Aorta (tissue), 5 donors: ENCODE measurements at places on chromosomes 6 and 20. TPM values are rescaled to one million over a fixed set of nuclear protein-coding genes. Genes with fewer than 3 reads are reported as not detected.

- no peak for DNase-seq
Measured at GRCh38 chr6:131059486-131059885, 3.6 kb downstream of the EPB41L2 start.

RAB23 gene
- polyA plus RNA-seq: 47.1 TPM

SLC17A1 gene
- not detected for polyA plus RNA-seq

PLTP gene
- polyA plus RNA-seq: 80.7 TPM

GRCh38 chr20:45905505-45906079, 6.4 kb downstream of the PLTP start:
- DNase-seq: no peak

DNA sequence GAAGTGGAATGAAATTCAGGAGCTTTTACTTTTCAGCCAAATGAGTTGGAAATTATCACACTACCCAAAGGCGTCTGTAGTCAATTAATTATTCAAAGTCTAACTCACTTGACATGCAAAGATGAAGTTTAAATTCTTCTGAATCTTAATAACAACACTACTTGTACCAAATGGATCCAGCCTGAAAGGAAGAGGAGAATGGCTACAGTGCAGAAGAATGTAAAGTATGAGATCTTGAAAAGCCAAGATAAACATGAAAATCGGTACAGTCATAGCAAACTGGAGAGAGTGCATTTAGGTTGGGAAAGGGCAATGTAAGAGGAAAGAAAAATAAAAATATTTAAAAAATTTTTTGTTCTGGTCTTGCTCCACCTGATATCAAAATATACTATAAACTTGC, 195.5 kb downstream of the SIM1 start:
- DNase-seq: no peak

GRCh38 chr6:168395983-168396382, 45.0 kb upstream of the SMOC2 start:
- peak; percentile 56 for DNase-seq

DNA sequence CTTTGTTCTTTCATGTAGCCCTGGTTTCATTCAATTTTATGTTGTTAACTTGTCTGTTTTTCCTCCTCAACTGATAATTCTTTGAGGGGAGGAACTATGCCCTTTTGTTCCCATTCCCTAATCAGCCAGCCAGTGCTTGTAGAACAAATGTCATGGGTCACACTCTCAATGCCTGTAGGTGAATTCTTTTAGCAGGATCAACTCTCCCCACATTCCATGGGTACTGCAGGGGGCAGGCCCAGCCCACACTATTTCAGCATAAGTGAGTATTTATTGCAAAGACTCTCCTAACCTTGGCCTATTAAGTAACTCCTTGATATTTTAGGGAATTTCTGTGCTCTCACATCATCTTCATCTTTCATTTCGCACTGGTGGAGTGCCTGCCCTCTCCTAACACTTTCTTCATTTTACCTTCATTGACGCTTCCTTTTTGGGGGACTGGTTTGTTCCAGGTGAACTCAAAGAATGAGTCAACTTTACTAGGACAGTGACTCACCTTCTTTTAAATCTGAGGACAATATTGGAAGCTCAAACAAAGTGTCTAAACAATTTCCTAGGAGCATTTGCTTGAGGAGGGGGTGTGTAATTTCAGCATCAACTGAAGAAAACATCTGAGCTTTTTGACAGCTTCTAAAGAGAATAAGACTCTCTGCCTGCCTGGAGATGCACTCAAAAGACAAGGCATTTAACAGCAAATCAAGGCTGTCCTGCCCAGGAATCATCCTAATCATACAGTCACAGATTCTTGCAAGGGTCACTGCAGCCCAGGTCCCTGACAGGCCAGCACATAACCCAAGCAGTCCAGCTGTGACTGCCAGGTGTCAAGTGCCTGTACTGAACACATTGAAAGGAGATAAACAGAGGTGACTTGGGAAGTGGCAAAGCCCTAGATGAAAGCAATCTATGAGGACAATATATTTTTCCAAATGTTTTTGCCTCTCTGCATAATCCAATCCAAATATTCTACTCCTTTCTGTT, 263.9 kb upstream of the PRND start:
- no peak for DNase-seq

- no peak for DNase-seq
Measured at GRCh38 chr20:49569411-49570115, 1.6 kb upstream of the PTGIS start.

DNA sequence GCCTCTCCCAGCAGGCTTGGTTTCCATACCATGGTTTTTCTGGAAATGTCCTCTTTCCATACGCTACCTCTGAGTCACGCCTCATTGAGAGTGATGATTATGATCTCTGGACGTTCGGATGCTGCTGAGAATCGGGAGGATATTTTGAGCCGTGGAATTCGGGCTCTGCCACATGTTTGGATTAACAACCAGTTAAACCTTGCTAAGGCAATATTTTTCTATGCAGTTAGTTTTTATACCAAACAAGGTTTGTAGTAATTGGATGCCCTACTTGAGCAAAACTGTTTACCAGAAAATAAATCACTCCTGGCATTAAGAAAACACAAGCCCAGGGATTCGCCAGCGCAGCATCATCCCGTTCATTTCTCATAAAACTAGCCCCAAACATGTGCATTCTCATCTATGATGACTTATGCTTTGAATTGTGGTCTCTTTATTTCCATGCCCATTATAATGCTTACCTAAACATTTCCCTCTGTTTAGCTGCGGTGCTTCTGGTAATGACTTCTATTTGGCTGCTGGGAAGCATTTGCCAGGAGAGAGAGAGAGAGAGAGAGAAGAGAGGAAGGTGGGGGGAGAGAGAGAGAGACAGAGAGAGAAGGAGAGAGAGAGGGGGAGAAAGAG, 198.9 kb downstream of the CLIC5 start:
- DNase-seq: no peak

DNA sequence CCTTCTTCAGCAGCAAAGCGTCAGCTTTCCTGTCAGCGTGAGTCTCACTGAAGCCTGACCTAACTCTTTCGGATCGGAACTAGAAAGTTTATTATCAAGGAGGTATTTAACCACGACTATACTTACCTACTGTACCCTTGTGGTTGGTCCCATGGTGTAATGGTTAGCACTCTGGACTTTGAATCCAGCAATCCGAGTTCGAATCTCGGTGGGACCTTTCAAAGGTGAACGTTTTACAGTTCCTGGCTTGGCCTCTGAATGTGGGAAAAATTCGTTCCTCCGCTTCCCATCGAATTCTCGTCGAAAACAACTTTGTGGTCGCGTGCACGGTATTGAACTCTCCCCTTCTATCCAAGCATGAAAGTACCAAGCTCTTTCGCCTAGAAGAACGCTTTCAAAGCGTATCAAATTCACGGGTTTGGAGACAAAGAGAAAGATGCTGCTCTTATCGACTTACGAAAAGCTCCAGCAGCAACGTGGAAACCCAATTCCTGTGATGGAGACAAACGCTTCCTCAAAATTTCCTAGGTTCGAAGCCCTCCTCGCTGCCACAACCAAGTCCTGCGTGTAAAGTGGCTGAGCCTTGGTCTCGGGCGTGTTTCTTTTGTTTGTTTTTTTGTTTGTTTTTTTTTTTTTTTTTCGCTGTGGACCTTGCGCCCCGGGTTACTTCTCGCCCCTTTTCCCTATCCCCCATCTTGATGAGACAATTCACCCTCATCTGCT, 63.7 kb downstream of the GPX5 start:
- no peak for DNase-seq

DNA sequence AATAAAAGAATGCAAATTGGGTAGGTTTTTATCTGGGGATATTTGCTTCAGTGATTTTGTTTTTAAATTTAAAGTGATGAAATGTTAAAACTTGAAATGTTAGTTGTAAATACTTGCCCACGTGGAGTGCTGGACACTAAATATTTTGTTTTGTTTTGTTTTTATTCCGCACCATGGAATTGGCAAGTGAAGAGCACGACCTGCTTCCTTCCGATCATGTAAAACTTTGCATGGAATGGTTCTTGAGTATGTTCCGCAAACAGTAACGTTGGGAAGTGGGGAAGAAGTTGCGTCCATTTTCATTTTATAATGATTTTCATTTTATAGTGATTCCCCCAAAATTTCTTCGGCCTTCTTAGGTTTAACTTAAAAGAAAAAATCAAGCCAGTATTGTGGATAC, 765 bp downstream of the IRAK1BP1 start:
- no peak for DNase-seq

IP6K3 gene
- polyA plus RNA-seq: not detected

GRCh38 chr6:5599127-5599526, 337.8 kb downstream of the FARS2 start:
- no peak for DNase-seq

KIF6 gene
- polyA plus RNA-seq: not detected

DNA sequence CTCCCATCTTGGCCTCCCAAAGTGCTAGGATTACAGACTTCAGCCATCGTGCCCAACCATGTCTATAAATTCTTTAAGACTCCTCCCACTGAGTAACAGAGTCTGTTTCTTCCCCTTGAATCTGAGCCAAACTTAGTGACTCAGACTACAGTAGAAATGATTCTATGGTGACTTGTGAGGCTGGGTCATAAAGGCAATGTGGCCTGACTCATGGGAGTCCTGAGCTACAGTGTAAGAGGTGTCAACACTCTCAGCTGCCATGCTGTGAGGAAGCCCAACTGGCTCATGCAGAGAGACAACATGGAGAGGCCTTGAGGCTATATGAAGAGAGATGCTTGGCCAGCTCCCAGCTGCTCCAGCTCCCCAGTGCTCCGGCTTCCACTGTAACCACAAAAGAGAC, 5.2 kb upstream of the NRSN2 start:
- peak; percentile 39 for DNase-seq

C20orf141 gene
- polyA plus RNA-seq: not detected

- no peak for DNase-seq
Measured at GRCh38 chr6:123564361-123564760, 72.4 kb downstream of the TRDN start.

DNA sequence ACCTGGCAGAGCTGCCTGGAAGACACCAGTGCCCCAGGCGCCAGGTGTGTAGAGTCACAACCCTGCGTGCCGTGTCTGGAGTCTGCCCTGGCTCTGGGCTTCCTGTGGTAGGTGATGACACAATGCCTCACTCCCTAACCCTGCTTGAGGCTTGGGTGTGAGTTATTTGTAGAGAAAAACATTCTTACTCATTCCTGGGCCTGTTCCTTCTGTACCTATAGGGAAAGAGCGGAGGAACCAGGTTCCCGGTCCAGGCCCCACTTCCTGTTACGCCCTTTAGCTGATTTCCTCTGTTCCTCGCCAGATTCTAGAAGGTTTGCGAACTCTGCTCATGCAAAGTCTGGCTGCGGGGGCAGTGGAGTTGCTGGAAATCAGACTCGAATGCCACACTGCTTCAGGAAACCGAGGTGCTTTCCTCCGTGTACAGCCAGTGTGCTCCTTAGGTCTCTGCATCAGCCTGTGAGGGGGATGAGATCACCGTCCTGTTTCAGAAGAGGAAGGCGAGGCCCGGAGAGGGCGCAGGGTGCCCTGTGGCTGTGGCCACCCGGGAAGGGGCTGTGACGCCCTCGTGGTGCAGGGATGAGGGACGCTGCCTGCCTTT, 67.1 kb upstream of the DUSP22 start:
- no peak for DNase-seq

MOXD1 gene
- polyA plus RNA-seq: 0.25 TPM

DNA sequence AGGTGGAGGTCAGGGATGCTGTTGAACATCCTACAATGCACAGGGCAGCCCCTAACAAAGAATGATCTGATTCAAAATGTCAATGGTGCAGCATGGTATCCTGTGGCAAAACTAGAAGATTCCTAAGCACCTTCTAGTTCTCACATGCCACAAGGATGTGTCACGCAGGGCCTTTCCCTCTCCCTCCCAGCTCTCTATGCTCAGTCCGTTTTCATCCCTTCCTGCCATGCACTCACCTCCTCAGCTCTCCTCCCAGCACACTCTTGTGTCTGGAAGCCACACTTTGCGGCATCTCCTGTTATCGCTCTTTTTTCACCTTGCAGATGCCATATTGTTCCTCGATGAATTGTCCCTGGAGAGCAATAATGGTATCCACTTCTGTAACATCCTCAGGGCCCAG, 263.4 kb downstream of the CDC5L start:
- no peak for DNase-seq

DNA sequence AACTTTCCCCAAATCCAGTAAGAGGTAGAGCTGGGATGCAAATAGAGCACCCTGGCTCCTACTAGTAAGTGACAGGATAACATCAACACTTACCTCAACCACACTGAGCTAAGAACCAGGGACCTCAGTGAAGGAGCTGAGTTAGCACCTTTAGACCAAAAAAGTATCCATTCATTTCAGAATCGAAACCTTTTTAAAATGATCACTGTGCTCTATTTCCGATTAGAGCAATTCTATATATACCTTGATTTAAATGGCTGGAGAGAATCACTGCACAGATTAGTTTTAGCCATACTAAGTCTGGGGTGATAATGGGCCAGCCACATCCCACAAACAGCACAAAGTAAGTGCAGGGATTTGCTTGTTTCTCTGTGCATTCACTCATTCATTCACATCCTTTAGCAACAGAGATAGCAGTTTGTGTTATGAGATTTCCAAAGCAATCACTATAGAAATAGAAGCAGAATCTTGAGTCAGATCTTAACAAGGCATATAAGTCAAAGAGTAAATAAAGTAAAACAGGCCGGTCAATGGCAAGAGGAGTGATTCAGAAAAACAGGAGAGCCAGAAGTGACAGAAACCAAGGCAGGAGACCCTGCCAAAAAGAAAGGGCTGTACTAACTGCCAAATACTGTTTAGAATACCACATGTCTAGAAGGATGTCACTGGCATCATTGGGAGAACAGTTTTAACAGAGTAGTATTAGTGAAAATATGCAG, 136.3 kb downstream of the KIF13A start:
- no peak for DNase-seq

GLP1R gene
- polyA plus RNA-seq: not detected

DNA sequence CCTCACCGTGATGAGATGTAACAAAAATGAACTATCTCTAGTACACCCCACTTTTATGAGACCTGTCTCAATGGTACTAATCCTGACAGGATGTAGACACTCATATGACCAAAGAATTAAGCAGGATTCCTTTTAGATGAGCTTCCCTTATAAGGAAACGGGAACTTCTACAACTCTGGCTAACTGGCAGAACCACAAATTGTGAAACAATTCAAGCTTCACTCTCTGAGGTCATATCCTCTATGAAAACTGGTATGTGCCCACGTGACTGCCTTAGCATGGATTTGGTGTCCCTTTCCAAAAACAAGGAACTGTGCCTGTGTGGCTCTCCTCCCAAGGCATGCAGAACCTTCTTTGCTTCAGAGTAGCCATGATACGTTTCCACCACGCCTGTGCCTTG, 14.1 kb upstream of the CPNE5 start:
- peak; percentile 80 for DNase-seq

DNA sequence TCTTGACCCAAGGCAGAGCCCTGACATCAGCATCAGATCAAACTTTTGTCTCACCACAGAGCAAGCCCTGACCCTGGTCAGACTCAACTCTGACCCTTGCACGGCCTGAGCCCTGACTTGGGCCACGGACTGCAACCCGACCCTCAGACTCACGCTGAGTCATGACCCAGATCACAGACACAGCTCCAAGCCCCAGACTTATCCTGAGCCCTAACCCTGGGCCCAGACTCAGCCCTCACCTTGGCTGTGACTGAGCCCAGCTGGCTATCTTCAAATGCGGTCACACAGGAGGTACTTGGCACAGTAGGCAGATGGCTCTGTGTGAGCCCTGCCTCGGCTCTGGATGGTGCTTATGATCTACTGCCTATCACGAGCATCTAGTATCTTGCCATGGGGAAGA, 602.3 kb downstream of the PTPRT start:
- no peak for DNase-seq
